ENCODE measurements at places on chromosomes 6 and 20. TPM values are rescaled to one million over a fixed set of nuclear protein-coding genes. Genes with fewer than 3 reads are reported as not detected.

GRCh38 chr20:1881240-1881835 lies 13.9 kb upstream of the SIRPA start:
- DNase-seq, result no peak

DNA sequence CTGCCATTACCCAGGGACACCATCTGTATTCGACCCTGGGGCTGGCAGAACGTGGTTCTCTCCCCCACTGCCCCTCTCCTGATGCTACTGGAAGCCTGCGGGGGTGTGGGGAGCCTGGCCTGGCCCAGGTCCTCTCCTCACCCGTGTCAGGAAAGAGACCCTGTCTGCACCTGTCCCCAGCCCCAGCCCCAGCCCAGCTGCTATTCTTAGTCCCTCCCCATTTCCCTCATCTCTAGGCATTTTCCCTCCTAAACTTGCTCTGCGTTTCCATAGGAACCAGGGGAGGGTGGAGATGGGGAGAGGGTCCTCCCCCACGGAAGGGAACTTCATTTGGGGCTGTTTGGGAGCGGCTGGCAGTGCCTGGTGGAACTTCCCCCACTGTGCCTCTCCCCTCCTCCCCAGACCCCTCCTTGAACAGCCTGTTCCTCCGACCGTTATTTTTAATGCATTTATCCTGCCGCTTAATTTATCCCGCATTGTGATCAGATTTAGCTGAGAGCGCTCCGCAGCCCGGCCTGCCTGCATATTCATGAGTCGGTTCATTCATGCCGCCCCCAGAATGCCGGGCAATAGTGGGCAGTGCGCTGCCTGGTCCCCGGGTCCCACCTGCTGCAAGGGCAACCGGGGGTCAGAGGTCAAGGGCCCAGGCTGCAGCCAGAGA lies 31.8 kb upstream of the DLGAP4 start:
- DNase-seq, result no peak

GRCh38 chr6:8082954-8083858 lies 19.0 kb upstream of the BLOC1S5 start:
- no peak for DNase-seq

- no peak for DNase-seq
Observed at GRCh38 chr6:170244721-170245474, 46.0 kb downstream of the DLL1 start.

- DNase-seq, result no peak
Observed at GRCh38 chr6:45200510-45200909, 127.6 kb upstream of the RUNX2 start.

- DNase-seq, result no peak
Observed at GRCh38 chr6:151534576-151534975, 40.8 kb downstream of the CCDC170 start.

Gene IL17A
- 35.3 TPM for total RNA-seq

Gene KHDC1
- total RNA-seq, result 4.6 TPM

Gene FOXS1
- not detected for total RNA-seq

Gene SLC35F1
- total RNA-seq, result 0.19 TPM

Measured in activated CD4-positive, alpha-beta memory T cell treated with anti-CD3 and anti-CD28 coated beads for 36 hours (primary cell).